ENCODE measurements at places on chromosomes 11 and 22.

- H3K4me3 ChIP-seq = no peak overlapping the region
- no peaks in the 10 kb centered on the region for H3K4me1 ChIP-seq
- H3K36me3 ChIP-seq = 0 out of 2 replicates have a peak, but pooled peaks cover under 1% of the 10 kb centered on the region
- H3K27me3 ChIP-seq = no peaks in the 10 kb centered on the region
Observed at GRCh38 chr11:74011360-74012073, 2.6 kb upstream of the UCP3 start.

- no peaks in the 10 kb centered on the region for H3K36me3 ChIP-seq
- H3K4me1 ChIP-seq = peaks cover 3% of the 10 kb centered on the region
- H3K4me3 ChIP-seq = no peak overlapping the region
- H3K27me3 ChIP-seq = no peaks in the 10 kb centered on the region
Observed at GRCh38 chr11:24755260-24755839, 258.5 kb downstream of the LUZP2 start.

GRCh38 chr11:33242575-33242974 lies 14.6 kb upstream of the HIPK3 start:
- no peaks in the 10 kb centered on the region for H3K27me3 ChIP-seq
- no peaks in the 10 kb centered on the region for H3K36me3 ChIP-seq
- no peaks in the 10 kb centered on the region for H3K4me1 ChIP-seq
- no peak overlapping the region for H3K27ac ChIP-seq
- DNase-seq = no peak

DNA sequence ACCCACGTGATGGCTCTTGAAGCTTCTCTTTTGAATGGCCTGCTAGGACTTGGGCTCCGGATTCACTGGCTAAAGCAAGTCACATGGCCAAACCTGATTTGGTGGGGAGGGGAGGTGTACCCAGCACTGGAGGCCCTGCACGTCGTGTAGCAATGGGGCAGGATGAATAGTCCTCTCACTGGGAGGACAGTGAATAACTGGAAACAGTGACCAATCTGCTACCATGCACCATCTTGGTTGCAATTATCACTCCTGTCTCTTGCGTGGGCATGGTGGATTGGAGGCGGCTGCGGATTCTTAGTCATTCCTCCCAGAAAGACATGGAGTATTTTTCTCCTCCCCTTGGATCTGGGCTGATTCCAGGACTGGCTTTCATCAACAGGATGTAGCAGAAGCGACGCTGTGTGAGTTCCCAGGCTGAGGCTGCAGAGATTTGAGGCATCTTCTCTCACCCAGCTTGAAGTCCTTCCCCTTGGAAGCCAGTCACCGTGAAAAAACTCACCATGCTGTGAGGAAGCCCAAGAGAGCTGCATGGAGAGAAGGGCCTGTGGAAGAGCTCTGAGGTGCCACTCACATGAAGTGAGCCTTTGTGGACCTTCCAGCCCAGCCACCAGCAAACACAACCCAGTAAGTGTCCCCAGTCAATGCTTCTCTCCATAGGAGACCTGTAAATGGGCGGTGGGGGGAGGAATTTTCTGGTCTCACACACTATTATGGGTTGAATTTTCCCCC lies 70.4 kb downstream of the IGLL1 start:
- H3K36me3 ChIP-seq = no peaks in the 10 kb centered on the region
- H3K4me3 ChIP-seq = no peak overlapping the region
- H3K27ac ChIP-seq = no peak overlapping the region
- no peaks in the 10 kb centered on the region for H3K27me3 ChIP-seq

- DNase-seq = no peak
- no peaks in the 10 kb centered on the region for H3K36me3 ChIP-seq
- H3K4me1 ChIP-seq = no peaks in the 10 kb centered on the region
- no peak overlapping the region for H3K27ac ChIP-seq
- H3K4me3 ChIP-seq = no peak overlapping the region
Observed at GRCh38 chr22:33875316-33875715, 45.0 kb downstream of the LARGE1 start.

DNA sequence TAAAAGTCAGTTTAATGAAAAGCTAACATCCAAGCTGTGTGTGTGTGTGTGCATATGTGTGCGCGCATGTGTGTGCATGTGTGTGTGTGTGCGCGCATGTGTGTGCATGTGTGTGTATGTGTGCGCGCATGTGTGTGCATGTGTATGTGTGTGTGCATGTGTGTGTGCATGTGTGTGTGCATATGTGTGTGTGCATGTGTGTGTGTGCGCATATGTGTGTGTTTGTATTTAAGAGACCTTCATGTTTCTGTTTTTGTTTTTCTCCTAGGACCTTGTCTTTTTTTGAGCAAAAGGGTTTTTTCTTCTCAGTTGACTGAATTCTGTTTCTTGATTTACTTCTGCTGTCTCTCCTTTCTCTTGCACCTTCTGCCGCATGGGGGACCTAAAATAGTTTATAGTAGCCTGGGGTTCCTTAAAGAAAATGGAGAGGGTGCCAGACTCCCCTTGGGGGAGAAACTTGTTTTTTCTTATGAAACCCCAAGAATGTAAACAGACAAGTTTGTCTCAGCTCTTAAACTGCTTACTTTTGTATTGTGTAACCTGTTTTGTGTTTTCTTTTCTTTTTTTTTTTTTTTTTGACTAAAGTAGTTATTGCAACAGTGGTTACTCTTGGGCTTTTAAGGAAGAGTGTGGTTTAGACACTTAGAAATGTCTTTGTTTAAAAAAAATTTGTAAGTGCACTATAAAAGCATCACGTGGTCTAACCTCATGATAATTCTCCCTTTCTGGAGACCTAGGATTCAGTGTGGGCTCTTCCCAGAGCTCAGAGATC lies 53.0 kb downstream of the OSBPL5 start:
- no peaks in the 10 kb centered on the region for H3K27me3 ChIP-seq
- H3K36me3 ChIP-seq = peaks cover 38% of the 10 kb centered on the region
- H3K4me3 ChIP-seq = no peak overlapping the region
- no peak for DNase-seq
- no peaks in the 10 kb centered on the region for H3K4me1 ChIP-seq
- no peak overlapping the region for H3K27ac ChIP-seq

DNA sequence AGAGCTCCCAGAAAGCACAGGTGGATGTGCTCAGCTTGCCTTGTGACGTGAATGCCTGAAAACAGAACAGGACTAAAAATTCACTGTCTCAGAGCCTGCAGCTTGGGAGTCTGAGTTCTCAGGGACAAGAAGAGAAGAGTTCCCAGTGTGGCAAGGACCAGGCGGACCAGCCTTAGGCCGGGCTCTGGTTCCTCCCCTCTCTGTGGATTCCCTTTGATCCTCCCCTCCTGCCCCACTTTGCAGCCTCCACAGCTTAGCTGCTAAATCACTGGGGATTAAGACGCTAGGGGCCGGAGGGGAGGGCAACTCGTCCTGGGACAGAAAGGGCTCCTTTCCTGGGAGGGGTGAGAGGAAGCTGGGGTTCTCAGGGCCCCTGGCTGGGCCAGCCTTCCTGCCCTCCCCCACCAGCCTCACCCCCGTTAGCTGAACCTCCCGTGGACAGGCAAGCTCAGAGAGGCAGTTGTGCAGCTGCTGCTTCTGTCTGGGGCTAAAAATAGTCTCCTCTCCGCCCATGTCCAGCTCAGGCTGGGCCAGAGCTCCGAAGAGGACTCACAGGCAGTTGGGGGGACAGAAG lies 29.9 kb upstream of the JAM3 start:
- DNase-seq = no peak
- H3K36me3 ChIP-seq = no peaks in the 10 kb centered on the region
- H3K4me3 ChIP-seq = no peak overlapping the region
- H3K27me3 ChIP-seq = peaks cover 19% of the 10 kb centered on the region
- peaks cover 4% of the 10 kb centered on the region for H3K4me1 ChIP-seq
- H3K27ac ChIP-seq = no peak overlapping the region

- no peak overlapping the region for H3K27ac ChIP-seq
- no peaks in the 10 kb centered on the region for H3K36me3 ChIP-seq
- H3K4me1 ChIP-seq = no peaks in the 10 kb centered on the region
Observed at GRCh38 chr11:8262552-8263108, 1.0 kb downstream of the LMO1 start.

DNA sequence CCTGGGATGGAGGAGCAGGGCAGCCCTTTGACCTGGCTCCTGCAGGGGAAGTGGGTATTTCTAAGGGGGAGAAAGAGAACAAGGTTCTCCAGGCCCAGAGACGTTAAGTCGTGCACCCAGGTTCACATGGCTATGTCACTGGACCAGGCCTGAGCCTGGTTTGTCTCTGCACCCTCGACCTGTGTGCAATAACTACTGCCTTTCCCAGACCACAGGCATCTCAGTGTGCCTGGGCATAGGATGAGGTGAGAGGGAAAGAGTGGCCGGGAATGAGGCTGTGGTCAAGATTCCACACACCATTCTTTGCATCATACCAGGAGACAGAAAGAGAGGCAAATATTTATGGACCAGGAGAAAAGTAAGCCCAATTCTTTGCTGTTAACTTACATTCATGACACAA lies 66.8 kb downstream of the PRR5L start:
- H3K4me3 ChIP-seq = no peak overlapping the region
- H3K4me1 ChIP-seq = peaks cover 33% of the 10 kb centered on the region
- DNase-seq = no peak
- H3K27ac ChIP-seq = no peak overlapping the region
- H3K27me3 ChIP-seq = no peaks in the 10 kb centered on the region

DNA sequence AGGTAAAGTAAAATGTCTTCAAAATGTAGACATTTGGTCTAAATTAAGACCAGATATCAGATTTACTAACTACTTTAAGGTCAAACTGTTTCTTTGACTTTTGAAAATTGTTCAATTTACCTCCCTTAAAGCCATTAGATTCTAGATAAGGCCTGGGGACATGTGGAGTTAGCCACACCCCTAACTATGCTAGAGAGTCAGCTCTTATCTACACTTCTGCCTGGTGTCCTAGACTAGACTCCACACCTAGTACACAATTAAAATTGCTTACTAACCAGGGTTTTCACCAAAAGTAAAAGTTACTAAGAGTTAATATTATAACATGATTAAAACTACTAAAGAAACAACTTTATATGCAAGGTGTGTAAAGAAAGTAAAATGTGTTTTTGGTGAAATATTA lies 43.6 kb upstream of the DBX1 start:
- no peak for DNase-seq
- peaks cover 75% of the 10 kb centered on the region for H3K27me3 ChIP-seq
- H3K36me3 ChIP-seq = no peaks in the 10 kb centered on the region
- H3K27ac ChIP-seq = no peak overlapping the region

DNA sequence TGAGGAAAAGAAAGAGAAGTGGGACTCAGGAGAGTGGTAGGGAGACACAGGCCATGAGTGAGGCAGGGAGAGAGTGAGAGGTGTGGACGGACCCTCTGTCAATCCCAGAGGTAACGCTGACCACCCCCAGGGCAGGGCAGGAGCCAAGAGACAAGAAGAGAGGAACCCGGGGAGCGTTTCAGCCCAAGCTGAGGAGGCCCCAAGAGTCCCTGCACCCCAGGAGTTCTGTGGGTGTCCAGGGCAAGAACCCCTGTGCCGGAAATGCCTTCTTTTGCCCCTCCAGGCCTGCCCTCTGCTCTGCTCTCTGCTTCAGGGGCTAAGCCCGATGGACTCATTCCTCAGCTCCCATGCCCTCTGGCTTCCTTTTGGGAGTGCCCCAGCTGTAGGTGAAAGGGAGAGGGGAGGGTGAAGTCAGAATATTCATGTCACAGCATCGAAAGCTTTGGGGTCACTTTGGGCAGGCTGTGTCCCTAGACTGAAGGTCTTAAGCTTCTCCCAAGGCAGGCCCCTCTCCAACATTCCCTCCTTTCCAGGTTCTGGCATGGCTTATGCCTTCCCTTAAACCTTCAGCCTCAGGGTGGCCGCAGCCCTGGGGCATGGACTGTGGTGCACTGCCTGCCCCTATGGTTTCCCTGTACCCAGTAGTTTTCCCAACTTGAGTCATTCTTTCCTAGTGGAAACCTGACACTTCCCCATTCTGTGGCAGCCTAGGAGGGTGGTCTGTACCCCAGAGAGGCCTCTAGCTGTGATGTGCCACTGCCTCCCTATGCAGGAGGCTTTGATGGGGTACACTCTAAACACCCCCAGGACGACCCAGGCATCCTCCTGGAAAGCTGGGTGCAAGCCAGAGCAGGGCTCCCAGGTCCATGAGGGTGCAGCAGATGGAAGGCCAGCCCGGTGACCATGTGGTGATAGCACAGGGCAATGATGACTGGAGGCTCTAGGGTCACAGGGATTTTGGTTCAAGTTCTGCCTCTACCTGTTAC lies 27.1 kb downstream of the MYEOV start:
- no peak overlapping the region for H3K4me3 ChIP-seq
- peaks cover 36% of the 10 kb centered on the region for H3K36me3 ChIP-seq
- peak overlapping the region; percentile 97 for H3K27ac ChIP-seq
- DNase-seq = peak; percentile 80

DNA sequence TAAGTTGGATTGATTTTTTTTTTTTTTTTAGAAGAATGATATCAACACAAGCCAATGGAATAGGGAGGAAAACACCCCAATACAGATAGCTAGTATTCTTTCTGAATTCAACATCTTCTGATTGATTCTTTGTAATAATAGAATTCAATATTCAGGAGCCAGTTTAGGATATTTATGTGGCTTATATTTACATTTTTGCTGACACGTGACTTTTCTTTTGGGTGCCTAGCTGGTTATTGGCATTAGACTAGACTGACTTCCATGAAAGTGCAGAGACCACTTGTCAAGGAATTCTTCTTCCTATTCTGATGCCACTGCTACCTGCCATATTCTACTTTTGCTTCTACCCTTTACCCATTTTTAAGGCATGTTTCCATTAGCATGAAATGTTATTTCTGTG lies 16.4 kb downstream of the TRIM44 start:
- H3K36me3 ChIP-seq = no peaks in the 10 kb centered on the region
- no peak overlapping the region for H3K4me3 ChIP-seq
- H3K4me1 ChIP-seq = peaks cover 8% of the 10 kb centered on the region
- no peak for DNase-seq

DNA sequence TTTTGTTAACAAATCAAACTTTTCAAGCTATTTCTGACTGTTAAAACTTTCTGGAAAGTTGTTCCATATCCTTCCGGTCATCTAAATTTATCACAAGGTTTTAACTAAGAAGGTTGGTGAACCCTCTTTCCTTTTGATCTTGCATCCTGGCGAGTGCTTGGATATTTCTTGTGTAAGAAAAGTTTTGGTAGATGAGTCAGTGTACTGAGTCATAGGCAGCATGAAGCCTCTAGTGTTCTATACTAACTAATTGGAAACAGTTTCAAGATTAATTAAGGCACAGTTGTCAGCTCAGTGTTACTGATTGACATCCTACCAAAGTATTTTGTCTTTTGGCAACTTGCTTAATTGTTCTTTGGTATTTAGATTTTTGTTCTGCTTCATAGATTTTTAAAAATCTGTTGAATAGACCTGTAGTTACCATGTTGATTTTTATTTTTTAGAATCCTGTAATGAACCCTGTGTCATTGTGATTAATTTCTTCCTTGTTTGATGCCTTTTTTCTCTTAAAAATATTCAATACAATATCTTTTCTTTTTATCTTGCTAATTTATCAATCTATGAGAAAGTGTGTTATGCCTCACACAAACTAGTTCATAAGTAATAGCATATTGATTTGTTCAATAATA lies 38.0 kb downstream of the METTL15 start:
- no peak overlapping the region for H3K4me3 ChIP-seq
- DNase-seq = peak; percentile 79
- H3K36me3 ChIP-seq = no peaks in the 10 kb centered on the region
- H3K27ac ChIP-seq = no peak overlapping the region
- no peaks in the 10 kb centered on the region for H3K27me3 ChIP-seq

- H3K4me3 ChIP-seq = no peak overlapping the region
- peaks cover 27% of the 10 kb centered on the region for H3K36me3 ChIP-seq
- no peaks in the 10 kb centered on the region for H3K27me3 ChIP-seq
Observed at GRCh38 chr11:47572715-47573255, 6.0 kb downstream of the KBTBD4 start.

- no peak overlapping the region for H3K27ac ChIP-seq
- no peaks in the 10 kb centered on the region for H3K4me1 ChIP-seq
- DNase-seq = no peak
Observed at GRCh38 chr22:22094921-22095320, 112.3 kb upstream of the TOP3B start.
